ENCODE measurements at places on chromosomes 6 and 20.

- no peak for DNase-seq
Observed at GRCh38 chr6:49744259-49744658, at the start of gene CRISP3. Gene CRISP3 (minus strand): TSS chr6:49744388. CDS start chr6:49744367, 21 bp downstream.

DNA sequence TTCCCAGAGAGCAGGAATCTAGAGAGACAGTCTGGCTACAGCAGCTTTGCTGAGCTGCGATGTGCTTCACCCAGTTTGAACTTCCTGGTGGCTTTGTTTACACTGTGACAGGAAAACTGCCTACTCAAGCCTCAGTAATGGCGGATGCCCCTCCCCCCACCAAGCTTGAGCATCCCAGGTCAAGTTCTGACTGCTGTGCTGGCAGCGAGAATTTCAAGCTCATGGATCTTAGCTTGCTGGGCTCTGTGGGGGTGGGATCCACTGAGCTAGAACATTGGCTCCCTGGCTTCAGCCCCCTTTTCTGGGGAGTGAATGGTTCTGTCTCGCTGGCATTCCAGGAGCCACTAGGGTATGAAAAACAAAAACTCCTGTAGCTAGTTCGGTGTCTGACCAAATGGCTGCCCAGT, 91.0 kb upstream of the ESR1 start:
- no peak for DNase-seq

DNA sequence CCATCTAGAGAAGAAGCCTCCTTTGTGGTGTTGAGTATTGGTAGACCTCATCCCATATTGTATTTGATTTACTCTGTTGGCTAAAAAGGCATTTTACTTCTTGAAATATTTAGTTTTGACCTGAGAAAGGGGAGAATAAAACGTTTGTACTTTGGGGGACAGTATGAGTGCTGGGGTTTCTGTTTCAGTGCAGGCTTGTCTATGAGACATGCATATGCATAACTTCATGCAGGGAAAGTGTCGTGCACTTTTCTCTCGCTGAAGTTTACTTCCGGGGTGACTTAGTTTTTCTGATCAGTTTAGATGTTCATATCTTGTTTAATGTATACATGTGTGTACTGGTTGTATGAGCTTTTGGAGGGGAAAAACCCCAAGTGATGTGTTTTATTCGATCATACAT, 59.5 kb downstream of the UTRN start:
- no peak for DNase-seq

DNA sequence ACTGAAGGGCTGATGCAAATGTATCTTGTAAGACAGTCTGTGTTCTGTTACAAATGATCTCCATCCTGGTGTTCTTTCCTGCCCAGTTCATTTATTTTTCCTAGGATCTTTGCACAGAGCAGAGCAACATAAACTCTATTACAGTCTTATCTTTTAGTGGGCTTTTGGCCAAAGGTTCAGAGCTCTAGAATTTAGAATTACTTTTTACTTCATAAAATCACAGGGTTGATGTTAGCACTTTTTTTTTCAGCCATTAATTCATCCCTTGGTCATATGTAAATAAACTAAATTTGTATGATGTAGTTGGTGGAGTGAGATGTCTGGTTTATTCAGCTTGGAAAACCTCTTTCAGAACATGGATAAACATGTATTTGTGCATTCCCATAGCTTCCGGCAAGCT, 181.9 kb downstream of the ZFAND3 start:
- DNase-seq = no peak

DNA sequence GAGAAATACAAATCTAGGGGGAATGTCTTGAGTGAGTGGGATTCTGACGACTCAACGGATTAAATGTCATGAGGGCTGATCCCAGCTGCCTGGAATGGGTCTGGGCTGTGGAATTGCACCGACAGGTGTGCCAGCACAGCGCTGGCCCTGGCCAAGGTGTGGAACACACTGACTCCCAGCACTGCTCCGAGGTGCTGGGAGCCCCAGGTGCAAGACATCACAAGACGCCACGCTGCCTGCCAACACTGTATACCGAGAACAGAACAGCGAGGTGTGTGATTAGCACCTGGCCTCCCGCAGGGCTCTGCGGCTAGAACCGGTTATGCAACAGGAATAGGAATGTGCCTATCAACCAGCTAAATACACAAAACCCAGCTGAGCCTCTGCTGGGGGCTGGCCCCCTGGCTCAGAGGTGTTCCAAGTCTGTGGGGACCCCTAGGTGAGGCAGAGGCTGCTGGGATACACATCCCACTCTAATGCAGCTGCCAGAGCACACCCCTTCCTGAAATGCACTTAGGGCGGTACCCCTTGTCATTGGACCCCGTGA, 24.8 kb upstream of the APMAP start:
- no peak for DNase-seq

DNA sequence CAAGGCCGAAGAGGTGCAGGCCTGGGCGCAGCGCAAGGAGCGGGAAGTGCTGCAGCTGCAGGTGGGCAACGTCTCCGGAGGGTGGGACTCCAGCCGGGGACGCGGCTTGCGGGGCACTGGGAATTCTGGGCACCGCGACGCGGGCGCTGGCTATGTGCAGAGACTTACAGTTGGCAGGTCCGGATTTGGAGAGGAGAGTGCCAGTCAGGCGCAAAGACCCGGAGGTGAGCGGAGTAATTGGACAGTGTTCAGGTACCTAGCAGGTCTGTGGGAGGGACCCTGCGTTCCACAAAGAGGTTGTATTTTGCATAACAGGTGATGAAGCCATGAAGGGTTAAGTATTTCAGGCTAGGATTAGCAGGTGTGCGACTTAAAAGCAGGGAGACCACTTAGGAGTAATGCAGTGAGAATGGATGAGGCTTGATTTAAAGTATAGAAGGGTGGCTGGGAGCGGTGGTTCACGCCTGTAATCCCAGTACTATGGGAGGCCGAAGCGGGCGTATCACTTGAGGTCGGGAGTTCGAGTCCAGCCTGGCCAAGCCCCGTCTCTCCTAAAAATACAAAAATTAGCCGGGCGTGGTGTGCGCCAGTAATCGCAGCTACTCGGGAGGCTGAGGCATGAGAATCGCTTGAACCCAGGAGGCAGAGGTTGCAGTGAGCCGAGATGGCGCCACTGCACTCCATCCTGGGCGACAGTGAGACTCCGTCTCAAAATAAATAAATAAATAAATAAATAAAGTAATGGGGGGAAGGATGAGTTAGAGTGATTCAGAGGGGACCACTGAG, 1.0 kb downstream of the MRPS26 start:
- DNase-seq = no peak

GRCh38 chr6:35092362-35093117, 48.6 kb downstream of the TCP11 start:
- DNase-seq = no peak

- no peak for DNase-seq
Observed at GRCh38 chr6:92196325-92196724, 1223.0 kb downstream of the EPHA7 start.

- no peak for DNase-seq
Observed at GRCh38 chr6:22361576-22361975, 64.7 kb upstream of the PRL start.

- DNase-seq = no peak
Observed at GRCh38 chr6:29567991-29568390, 8.5 kb upstream of the UBD start.

GRCh38 chr20:38569747-38570525, 11.1 kb upstream of the ADIG start:
- DNase-seq = no peak

DNA sequence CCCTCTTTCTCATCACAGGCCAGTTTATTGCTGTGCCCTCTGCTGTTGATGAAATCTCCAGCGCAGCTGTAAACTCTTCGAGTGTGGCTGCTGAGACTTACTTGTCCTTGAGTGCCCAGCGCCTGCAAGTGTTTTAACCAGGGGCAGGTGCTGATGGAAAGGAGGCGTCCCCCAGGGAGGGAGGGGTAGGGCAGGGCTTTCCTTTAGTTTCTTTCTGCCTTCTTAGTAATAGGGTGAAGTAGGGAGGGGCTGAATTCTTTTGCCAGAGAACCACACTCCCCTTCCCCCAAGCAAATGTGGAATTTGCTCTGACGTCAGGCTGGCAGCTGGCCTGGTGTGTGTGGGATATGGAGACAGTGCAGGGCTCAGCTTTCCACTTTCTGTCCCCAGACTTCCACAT, 61.2 kb downstream of the IGF2R start:
- no peak for DNase-seq

- DNase-seq = peak; percentile 74
Observed at GRCh38 chr6:116511424-116512110, at the start of gene CALHM5. Gene CALHM5 (plus strand): TSS chr6:116511639. CDS start chr6:116511697, 58 bp downstream.

DNA sequence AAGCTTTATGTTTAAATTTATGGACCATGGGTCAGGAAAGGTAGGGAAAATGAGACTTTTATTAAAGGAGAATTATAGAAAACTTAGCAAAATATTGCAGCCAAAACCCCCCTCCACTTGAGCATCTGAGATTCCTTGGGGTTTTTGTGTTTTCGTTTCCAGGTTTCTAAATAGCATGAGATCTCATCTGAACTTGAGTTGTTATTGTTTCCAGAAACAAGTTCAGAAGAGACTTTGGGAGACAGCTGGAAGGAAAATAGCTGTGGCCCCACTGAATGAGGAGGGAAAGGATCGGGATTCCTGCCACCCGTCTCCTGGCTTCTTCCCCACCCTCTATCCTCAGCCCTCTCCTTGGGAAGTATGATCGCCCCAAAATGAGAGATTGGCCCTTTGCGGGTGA, 75.5 kb downstream of the TBC1D7 start:
- no peak for DNase-seq

DNA sequence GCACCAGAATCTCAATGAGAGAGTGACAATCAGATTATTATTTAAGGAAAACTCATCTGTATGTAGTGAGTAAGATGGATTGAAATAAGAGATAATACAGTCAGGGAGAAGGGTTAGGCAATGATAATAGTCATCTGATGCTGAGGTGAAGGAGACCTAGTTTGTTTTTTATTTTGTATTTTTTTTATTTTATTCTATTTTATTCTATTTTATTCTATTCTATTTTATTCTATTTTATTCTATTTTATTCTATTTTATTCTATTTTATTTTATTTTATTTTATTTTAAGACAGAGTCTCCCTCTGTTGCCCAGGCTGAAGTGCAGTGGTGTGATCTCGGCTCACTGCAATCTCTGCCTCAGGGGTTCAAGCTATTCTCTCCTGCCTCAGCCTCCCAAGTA, 72.7 kb upstream of the RCAN2 start:
- DNase-seq = no peak

DNA sequence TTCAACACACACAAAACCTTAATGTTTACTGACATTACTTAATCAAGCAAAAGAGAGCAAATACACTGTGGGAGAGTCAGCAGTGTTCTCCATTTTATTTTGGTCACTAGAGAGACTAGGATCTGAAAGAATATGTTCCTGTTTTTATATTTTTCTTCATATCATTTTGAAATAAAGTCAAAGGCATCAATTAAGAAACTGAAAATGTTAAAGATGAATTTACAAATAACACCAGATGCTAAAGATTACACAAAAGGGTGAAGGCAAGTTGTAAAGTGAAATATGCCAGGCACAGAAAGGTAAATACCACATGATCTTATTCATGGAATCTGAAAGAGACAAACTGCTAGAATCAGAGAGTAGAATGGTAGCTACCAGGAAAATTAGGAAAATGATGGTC, 60.3 kb upstream of the FABP7 start:
- DNase-seq = no peak

DNA sequence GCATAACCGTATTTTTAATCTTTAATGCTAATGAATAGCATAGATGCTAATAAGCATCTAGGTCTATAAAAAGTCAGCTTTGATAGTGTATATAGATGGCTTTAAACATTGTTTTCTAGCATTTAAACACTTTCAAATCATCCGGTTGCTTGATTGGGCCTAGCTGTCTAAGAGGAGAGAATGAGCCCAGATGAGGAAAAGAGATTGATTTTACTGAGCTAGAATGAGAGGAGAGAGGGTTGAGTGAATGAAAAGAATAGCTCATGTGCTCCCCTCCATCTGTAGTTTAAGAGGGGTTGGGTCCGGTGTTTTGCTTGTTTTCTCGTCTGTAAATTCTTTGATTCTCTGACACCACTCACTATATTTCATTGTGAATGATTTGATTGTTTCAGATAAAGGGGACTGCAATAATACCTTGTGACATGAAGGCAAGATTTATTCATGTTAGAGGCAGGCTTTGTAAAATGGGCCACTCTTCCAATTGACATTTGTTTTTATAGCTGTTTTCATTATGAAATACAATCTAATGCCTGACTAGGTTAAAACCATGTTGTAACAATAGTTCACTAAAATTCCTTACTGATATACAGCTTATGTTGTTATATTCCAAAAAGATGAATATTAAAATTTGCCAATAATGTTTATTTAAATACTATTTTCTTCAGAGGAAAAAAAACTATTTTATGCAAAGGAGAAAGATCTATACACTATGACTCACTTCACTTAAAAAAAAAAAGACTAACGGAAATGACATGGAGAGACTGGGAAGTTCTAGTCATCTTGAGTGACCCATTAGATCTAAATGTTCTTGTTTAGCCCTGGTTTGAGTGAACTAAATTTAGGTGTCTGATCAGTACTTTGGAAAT, 3.2 kb downstream of the PTPN1 start:
- DNase-seq = peak; percentile 40

- no peak for DNase-seq
Observed at GRCh38 chr6:100472674-100473073, 8.0 kb upstream of the SIM1 start.

DNA sequence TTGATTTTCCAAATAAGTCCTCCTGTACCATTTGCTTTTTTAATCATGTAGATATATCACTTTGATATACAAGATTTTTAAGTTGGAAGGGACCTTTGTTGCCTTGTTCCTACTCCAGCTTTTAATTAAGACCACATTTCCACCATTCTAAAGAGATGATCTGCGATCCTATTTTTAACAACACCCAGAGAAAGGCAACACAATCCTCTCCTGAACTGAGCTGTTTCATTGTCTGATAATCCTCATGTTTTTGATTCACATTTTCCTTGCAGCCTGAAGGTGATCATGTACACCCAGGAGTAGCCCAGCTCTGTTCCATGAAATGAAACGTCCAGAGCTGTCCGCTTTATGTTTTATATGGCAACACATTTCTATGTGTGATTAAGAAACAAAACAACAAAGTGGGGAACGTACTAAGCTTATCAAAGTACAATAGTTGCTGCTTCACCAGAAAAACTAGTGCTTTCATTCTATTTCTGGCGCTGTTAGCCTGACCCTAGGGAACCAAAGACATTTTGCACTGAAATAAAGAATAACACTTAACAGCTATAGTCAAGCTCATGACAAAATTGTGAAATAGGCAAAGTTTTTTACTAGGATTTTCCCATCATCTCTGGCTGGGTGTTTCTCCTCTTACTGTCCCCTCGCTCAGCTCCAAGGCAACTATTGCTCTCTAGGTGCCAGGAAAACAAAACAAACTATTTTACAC, 22.6 kb upstream of the TRAF3IP2 start:
- no peak for DNase-seq

DNA sequence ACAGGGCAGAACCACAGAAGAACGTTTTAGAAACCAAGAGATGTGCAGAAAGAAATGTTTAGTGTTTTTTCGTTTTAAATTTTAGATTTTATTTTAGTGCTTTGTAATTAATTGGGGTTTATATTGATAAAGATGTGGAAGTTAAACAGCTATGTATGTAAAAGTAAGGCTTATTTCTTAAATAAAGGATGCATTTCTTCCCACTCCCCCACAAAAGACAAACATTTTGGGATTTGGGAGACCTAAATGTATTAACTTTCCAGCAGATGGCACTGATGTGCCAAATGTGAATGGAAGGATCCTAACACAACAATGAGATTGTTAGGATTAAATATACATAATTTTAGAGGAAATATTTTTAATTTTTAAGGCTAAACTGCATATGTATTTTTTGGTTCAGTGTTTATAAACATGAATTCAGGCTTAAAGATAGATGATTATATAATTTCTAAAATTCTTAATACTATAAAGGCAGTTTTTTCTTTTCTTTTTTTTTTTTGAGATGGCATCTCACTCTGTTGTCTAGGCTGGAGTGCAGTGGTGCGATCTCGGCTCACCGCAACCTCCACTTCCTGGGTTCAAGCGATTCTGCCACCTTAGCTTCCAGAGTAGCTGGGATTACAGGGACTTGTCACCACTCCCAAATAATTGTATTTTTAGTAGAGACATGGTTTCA, 12.0 kb downstream of the PFDN4 start:
- DNase-seq = peak; percentile 47

Measured in SW 1271 (cell line).